Vagina (tissue), 2 donors: ENCODE measurements at places on chromosomes 6 and 20. TPM values are rescaled to one million over a fixed set of nuclear protein-coding genes. Genes with fewer than 3 reads are reported as not detected.

DNA sequence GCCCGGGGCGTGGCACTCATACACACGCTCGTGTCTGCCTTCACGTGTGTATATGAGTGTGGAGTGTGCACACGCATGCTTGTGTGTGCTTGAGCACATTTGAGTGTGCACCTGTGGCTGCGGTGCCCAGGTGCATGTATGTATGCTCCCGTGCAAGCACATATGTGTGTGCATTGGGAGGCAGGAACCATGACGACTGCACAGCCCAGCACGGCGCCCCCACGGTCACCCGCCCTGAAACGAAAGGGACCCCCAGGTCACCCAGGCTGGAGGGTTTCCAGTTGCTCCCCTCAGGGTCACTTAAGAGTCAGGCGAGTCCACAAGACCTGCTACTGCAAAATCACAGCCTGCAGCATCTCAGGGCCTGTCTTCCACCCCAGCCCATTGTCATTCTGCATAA, 94.7 kb downstream of the YTHDF1 start:
- H3K27me3 ChIP-seq, result no peaks in the 10 kb centered on the region
- no peak for DNase-seq
- H3K27ac ChIP-seq, result no peak overlapping the region
- H3K36me3 ChIP-seq, result no peaks in the 10 kb centered on the region
- H3K4me3 ChIP-seq, result no peak overlapping the region

DNA sequence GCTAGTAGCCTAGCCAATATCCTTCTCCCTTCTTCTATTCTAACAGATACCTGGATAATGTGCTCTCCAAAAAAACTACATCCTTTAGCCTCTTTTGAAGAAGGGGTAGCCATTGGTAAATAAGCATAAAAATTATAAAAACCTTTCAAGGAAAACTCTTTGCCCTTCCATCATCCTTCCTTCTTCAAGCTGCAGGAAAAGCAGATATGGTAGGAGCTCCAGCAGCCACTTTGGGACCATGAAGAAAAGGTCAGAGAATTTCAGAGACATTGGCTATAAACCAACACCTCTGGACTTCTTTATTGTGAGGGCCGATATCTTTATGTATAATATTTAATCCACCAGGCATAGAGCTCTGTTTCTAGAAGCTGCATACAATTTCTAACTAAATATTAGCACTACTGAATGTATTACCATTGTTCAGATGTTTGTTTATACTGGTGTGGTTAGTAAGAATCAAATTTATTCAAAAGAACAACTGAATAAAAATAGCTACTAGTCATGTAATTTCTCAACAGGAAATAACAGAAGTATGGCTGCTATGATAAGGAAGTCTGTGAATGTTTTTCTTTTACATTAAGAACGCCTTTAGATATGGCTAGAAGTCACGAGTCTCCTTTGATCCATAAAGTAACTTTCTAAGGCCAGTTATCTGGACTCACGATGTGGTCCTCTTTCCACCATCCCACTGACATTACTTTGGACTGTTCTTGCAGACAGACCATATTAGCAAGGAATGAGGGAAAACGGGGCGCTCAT, 32.2 kb downstream of the MYLK4 start:
- no peaks in the 10 kb centered on the region for H3K4me1 ChIP-seq
- no peaks in the 10 kb centered on the region for H3K36me3 ChIP-seq
- H3K27me3 ChIP-seq, result no peaks in the 10 kb centered on the region
- H3K27ac ChIP-seq, result no peak overlapping the region
- DNase-seq, result no peak
- no peak overlapping the region for H3K4me3 ChIP-seq

DNA sequence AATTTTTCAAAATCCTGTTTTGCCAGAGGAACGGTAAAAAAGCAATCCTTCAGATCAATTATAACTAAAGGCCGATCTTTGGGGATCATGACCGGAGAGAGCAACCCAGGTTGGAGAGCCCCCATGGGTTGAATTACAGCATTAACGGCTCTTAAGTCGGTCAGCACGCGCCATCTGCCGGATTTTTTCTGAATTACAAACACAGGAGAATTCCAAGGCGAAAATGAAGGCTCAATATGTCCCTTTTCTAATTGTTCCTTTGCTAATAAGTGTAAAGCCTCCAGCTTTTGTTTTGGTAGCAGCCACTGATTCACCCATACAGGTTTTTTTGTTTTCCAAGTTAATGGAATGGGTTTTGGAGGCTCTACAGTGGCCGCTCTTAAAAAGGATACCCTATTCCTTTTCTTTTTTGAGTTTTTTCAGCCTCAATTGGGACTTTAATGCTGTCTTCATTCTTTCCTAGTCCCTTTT, 16.9 kb upstream of the PTCRA start:
- no peak overlapping the region for H3K27ac ChIP-seq
- no peaks in the 10 kb centered on the region for H3K27me3 ChIP-seq
- no peaks in the 10 kb centered on the region for H3K36me3 ChIP-seq
- no peaks in the 10 kb centered on the region for H3K4me1 ChIP-seq
- no peak for DNase-seq
- H3K4me3 ChIP-seq, result no peak overlapping the region

GRCh38 chr6:145546265-145546664, 189.1 kb downstream of the EPM2A start:
- H3K4me1 ChIP-seq, result no peaks in the 10 kb centered on the region
- H3K27me3 ChIP-seq, result no peaks in the 10 kb centered on the region
- no peak overlapping the region for H3K4me3 ChIP-seq
- H3K36me3 ChIP-seq, result no peaks in the 10 kb centered on the region

GRCh38 chr6:131929976-131930375, 21.2 kb downstream of the CCN2 start:
- no peak for DNase-seq
- H3K4me1 ChIP-seq, result no peaks in the 10 kb centered on the region
- no peaks in the 10 kb centered on the region for H3K36me3 ChIP-seq
- H3K27me3 ChIP-seq, result no peaks in the 10 kb centered on the region

DNA sequence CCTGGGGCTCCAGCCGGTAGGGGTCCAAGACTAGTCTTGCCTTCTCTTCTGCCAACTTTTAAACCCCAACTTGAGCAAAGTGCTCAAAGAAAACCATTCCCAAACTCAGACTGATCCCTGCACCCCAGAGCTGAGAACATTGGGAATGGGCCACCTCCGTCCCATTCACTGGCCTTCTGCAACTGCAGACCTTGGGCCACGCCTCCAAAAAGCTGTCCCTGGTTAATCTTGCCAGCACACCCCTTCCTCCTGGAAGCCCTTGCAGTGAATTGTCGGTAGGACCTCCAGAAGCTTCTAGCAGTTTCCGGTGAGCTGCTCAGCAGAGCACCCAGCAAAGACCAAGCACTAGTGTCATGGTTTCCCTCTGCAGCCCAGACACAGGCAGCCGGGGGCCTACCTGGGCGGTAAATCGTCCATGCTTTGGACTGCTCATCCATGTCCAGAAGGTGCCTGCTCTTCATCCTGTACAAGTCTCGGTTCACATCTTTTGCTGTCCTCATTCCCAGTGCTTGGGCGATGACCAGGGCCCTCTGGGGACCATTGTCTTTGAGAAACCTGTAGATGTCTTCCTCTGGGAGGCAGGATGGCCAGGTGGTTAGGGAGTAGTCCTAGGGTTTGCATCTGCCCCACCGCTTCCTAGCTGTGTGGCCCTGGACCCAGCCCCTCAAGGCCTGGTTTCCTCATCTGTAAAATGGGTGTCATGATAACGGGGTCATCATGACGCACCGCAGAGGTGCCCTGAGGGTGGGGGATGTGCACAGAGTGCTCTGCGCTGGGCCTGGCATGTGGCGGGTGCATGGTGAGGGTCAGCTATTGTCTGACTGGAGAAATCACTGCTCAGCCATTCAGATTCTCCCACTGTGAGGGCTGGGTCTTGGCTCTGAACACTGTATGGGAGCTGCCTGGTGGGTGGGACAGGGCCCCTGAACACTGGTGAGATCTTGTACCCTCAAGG, 5.5 kb downstream of the ZBP1 start:
- no peak for DNase-seq
- no peaks in the 10 kb centered on the region for H3K36me3 ChIP-seq
- no peak overlapping the region for H3K4me3 ChIP-seq
- H3K4me1 ChIP-seq, result no peaks in the 10 kb centered on the region
- H3K27ac ChIP-seq, result no peak overlapping the region
- no peaks in the 10 kb centered on the region for H3K27me3 ChIP-seq

- no peaks in the 10 kb centered on the region for H3K4me1 ChIP-seq
- H3K27ac ChIP-seq, result no peak overlapping the region
- no peaks in the 10 kb centered on the region for H3K27me3 ChIP-seq
- no peak overlapping the region for H3K4me3 ChIP-seq
These were observed 15.8 kb downstream of the ABHD12 start for GRCh38 chr20:25374842-25375241.

DNA sequence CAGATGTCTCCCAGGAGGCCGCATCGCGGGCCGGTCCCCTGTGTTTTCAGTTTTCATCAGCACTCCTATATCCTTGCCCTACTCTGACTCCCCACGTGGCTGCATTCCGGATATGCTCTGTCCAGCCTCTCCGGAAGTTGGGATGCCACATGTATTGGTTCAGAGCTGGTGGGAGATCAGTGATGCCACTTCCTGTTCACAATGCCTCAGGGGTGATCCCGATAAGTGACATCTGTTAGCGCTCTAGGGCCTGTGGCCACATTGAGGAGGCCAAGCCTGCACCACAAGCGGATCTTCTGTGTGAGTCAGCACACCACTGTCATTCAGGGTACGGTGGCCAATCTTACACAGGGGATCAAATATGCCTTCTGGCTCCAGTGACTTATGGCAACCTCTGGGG, 57.8 kb downstream of the PPP1R3G start:
- no peaks in the 10 kb centered on the region for H3K27me3 ChIP-seq
- DNase-seq, result no peak
- H3K36me3 ChIP-seq, result no peaks in the 10 kb centered on the region
- H3K4me3 ChIP-seq, result no peak overlapping the region
- no peaks in the 10 kb centered on the region for H3K4me1 ChIP-seq

DNA sequence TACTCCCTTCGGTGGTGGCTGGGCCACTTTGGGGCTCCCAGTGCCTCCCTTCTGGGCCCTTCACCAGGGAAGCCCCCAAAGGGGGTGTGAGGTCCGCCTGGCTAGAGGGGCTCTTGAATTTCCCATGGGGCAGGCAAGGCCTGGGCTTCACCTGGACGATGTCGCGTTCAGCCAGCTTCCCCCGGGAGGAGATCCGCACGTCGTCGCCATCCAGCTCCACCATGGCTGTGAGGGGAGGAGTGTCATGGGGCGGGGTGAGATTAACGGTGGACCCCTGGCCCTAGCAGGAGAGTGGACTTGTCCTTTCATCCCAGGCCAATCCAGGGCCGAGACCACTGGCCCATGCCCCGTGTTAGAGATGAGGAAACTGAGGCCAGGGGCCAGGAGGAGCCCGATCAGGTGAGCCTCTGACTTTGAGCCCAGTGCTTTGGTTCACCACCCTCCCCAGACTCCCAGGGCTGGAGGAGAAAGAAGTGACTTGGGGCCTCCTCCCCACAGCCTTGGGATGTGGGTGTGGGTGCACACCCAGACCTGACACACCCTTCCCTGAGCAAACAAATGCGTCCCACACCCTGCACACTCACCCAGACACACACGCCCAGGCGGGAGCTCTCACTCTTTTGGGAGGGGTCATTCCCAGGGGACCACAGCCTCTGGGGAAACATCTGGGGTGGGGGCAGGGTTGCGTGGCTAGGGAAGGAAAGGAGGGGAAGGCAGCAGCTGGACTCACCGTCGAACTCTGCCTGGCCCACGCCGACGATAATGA, 46.1 kb downstream of the RAB44 start:
- H3K36me3 ChIP-seq, result no peaks in the 10 kb centered on the region
- H3K27me3 ChIP-seq, result no peaks in the 10 kb centered on the region
- no peak for DNase-seq
- H3K4me1 ChIP-seq, result peaks cover 4% of the 10 kb centered on the region
- H3K27ac ChIP-seq, result no peak overlapping the region

DNA sequence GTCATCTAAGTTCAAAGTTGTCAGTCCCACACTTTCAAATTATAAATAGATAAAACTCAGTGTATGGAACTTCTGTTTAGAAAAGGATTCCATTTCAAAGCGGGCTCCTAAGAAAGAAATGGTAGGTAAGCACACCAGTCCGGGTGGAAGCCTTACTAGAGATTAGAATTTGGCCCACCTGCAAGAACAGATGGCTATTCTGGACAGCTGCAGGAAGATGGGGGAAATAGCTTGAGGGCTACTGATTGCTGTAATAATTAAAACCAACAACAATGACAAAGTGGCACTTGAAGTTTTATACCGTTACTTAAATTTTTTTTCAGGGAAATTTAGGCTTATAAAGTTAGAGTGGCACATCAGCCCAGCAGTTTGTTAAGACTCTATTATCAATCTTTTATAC, 83.3 kb downstream of the HIVEP2 start:
- DNase-seq, result no peak
- H3K4me3 ChIP-seq, result no peak overlapping the region
- no peaks in the 10 kb centered on the region for H3K36me3 ChIP-seq

DNA sequence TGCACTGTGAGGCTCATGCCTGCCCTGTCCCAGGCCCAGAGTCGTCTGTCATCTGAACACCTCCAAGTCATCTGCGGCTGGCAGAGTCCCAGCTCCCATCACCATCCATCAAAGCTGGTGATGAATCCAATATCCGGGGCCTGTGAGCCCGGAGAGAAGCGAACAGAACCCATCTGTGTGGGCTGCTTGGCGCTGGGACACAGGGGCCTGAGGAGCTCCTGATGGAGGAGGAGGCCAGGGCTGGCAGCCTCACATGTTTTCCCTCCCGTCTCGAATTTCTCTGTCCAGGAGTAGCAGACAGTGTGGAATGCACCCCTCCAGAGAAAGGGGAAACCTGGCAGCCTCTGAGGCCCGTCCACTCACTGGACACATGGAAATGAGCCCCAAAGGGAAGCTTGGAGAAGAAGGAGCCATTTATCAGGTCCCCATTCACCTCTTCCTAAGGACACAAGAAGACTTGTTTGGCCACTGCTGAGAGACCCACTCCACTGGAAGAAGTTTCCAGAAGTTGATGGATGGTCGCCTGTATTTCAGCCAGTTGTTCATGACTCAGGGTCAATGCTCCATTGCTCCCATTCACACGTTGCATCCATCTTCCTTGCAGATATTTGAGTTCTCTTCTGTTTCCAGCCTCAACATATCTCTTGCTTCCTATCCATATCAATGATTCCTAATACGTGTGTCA, 307.5 kb upstream of the SULF2 start:
- H3K4me1 ChIP-seq, result no peaks in the 10 kb centered on the region
- H3K27ac ChIP-seq, result no peak overlapping the region
- no peak overlapping the region for H3K4me3 ChIP-seq
- no peak for DNase-seq

DNA sequence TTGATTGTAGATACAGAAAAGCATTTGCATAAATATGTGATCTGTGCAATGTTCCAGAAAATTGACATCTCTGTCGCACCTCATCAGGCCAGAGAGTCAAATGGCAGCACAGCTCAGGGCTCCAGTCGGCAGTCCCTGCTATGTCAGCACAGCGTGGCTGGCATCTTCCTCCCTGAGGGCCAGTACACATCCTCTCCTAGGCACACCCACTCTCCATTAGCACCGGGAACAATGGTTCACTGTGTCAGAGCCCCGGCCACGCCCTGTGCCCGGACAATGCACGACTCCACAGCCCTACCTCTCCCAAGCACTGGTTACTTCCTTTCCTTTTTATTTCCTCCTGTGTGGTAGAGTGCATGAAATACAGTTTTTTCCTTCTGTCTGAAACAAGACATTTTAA, 114.9 kb downstream of the FOXC1 start:
- H3K4me1 ChIP-seq, result no peaks in the 10 kb centered on the region
- no peaks in the 10 kb centered on the region for H3K36me3 ChIP-seq
- no peak overlapping the region for H3K4me3 ChIP-seq
- H3K27ac ChIP-seq, result no peak overlapping the region
- DNase-seq, result no peak

Gene PRDM13
- total RNA-seq, result not detected

Gene FRK
- 3.9 TPM for total RNA-seq

Gene PRRT1
- 8.8 TPM for total RNA-seq

Gene TUBB1
- total RNA-seq, result not detected

Gene LPA
- 0.49 TPM for total RNA-seq

Gene OR12D3
- total RNA-seq, result not detected
